Head of caudate nucleus (tissue), 42 donors: ENCODE measurements at places on chromosomes 5 and 9.

DNA sequence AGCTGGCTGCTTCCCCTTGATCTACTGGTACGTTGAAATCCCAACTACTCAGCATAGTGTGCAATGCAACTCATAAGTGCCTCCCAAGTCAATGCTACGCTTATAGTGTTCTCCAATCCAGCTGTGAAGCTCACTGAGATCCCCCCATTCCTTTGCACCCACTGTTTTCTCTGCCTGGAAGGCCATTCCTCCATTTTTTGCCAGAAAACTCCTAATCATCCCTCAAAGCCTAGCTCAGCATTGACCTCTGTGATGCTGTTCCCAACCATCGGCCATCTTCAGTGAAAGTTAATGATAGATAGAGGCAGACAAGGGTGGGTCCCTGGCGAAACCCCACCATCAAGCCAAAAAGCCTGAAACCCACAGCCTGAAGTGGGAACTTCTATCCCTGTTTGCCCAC is 211.0 kb downstream of the ENC1 start:
- no peak for DNase-seq

DNA sequence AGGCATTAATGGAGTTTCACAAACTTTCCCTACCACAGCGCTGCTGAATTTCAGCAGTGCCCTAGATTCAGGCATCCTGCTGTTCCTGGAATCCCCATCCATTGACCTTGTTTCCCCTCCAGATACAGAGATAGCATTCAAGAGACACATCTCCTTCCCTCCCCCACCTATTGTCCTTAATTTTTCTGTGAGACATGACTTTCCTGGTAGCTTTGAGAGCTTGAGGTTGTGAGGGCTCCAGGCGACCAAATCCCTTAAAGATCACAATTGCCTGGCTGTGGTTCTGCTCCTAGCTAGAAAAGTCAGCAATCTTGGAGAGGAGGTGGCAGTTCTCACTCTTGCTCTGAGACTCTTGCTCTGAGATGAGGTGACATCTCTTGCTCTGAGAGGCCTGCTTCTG is 48.0 kb downstream of the PRR16 start:
- no peak for DNase-seq

GRCh38 chr5:143044265-143044664 is 274.1 kb downstream of the ARHGAP26 start:
- no peak for DNase-seq

DNA sequence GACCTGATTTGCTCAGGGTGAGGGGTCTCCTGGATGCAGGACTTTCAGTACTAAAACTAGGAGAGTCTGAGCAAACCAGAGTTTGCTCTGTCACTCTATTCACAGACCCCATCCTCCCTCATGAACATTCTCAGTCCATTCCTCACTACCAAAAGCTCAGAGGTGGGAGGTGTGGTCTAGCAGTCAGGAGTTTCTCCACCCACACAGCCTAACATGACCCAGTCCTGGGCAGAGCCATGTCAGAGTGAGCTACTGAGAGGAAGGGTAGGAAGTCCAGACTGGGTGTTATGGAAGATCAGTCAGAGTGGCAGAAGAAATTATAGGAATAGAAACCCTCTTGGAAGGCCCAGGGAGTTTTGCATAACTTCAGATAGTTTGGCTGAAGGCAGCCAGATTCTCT is 113.3 kb upstream of the GRAMD2B start:
- DNase-seq: no peak

DNA sequence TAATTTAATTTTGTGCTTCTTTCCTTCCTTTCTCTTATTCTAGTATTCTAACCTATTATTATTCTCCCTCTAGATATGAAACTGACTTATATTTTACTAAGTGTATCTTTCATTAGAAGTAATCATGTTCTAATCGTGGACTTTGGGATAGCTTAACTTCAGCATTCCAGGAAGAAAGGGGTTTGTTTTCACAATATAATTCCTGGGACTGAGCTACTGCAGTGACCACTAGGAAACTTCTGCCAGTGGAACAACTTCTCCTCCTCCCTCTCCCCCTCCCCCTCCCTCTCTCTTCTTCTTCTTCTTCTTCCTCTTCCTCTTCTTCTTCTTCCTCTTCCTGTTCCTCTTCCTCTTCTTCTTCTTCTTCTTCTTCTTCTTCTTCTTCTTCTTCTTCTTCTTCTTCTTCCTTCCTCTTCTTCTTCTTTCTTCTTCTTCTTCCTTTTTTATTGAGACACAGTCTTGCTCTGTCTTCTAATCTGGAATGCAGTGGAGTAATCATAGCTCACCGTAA is 127.9 kb downstream of the NNT start:
- DNase-seq: no peak

DNA sequence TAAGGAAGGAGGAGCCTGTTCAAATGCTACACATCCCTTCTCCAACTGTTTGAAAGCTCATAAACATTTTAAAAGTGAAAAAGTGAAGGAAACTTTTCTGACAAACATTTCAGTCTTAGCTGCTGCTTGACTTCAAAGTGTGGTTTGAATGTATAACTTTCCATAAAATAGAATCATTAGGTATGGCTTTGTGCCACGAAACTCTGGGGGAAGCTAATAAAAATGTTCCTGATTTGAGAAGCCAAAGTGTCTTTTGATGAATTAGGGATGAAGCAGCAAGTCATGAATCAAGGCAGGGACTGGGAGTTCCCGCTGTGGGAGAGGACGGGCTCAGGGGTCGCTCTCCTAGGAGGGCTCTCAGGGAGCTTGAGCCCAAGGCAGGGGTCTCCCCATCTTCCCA is 15.3 kb downstream of the MVB12B start:
- DNase-seq: no peak

- DNase-seq: no peak
Measured at GRCh38 chr5:65105301-65105700, 336.6 kb downstream of the CWC27 start.
